ENCODE measurements at places on chromosomes 5 and 9.

- no peak for DNase-seq
Observed at GRCh38 chr9:117672369-117672768, 31.8 kb upstream of the TLR4 start.

GRCh38 chr5:68139611-68140441, 75.7 kb upstream of the PIK3R1 start:
- DNase-seq: no peak

- no peak for DNase-seq
Observed at GRCh38 chr5:171623551-171624097, 162.0 kb upstream of the SMIM23 start.

GRCh38 chr9:134724912-134725604, 83.5 kb downstream of the COL5A1 start:
- DNase-seq: peak; percentile 80

DNA sequence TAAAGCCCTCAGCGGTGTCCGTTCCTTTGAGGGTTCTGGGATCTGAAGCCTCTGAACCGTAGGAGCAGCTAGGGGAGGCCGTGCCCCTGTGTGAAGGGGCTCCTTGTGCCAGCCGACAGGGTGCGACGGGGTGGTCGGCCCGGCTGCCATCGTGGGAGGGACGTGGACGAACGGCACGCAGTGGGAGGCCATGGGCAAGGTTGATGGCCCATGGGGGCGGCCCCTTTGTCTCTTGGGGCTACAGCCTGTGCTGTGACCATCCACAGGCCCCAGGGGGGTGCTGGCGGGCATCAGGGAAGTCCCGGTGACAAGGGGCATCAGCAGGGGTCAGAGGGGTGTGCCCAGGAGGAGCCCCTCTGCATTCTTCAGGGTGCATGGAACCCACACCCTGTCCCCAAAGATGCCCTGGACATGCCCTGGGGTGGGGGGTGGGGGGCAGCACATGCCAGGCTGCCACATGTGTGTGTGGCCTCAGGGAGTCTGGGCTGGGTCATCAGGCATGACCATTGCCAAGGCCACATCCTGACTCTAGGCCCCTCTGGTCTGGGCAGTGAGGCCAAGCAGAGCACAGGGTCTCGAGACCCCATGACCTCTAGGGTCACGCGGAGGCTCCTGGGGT, 49.6 kb upstream of the CACNA1B start:
- no peak for DNase-seq

DNA sequence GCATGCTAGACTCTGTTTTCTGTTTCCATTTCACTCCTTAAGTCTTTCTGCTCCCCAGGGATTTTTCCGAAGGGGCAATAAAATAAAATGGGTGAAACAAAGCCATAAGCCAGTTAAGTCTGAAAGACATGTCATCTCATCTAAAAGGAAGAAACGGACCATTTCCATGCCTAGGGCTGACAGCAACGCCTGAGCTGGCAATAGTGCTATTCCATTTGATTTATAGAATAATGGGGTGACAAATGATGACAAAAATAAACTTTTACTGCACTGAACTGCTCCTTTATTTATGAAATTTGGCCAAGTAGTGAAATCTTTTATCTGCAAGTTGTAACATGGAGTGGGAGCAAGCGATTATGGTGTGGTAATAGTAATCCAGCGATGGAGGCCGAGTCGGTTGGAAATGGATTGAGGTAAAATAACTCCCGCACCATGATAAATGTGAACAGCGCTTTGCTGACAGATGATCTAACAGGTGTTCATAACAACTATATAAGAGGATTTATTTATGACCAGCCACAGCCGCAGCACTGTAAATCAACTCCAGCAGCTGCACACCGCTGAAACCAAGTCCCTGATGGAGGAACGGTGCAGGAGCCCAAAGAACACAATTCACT, 219.8 kb upstream of the TBCA start:
- no peak for DNase-seq

DNA sequence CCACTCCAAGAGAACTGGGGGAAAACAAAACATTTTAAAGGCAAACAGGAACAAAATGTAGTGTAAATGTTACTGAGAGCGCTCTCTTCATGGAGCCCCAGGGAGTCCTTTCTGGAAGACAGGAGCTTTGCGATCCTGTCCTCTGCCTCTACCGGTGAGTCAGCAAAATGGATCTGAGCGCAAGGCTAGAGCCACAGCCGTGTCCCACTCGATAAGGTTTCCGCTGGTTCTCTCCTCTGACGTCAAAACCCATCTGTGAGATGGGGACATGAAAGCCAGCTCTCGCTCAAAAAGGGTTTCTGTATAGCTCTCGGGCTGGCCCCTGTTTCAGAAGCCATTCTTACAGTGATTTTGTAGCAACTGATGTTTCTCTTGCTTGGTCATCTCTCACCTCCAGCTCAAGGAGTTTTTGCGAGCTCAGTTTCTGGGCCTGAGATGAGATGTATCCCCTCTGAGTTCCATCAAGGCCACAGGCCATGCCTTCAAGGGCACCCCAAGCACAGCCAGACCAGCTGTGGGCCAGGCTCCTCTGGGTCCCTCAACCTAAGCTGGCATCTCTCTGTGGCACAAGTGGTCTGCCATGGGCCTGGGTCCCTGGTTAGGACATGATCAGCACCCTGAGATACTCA, 101.6 kb downstream of the FSTL4 start:
- DNase-seq: no peak

GRCh38 chr5:38531518-38531917, 24.9 kb downstream of the LIFR start:
- DNase-seq: no peak

- DNase-seq: no peak
Observed at GRCh38 chr9:113567361-113568080, 104.0 kb downstream of the RGS3 start.

DNA sequence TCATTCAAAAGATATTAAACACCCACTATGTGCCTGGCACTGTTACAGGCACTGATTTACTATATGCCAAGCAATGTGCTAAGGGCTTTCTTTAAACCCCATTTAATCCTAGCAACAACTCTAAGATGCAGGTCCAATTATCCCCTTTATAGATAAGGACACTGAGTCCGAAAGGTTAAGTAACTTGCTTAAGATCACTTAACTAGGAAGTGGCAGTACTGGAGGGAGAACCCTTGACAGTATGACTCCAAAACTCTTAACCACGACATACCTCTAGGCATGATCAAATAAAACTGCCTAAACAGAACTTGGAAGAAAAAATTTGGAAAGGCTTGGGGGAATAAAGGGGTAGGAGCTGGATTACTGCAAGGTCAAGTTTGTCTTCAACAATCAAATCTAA, 1.7 kb downstream of the RAB14 start:
- no peak for DNase-seq

DNA sequence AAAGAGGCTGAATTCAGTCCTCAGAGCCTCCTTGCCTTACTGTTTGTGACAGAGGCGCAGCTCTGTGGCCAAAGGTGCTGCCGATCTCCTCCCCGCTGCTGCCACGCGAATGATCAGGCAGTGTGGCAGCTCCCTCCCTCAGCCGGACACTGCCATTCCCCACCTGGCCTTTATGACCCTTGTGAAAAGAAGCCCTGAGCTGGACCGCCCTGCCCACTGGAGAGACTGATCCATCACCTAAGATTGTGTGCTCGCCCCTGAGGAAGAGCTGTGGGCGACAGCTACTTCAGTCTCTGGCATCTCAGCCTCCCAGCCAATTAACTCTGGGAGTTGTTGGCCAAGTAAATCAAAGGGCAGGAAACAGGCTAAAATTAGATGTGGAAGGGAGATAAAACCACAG, 90.9 kb downstream of the CARTPT start:
- DNase-seq: no peak

GRCh38 chr5:109230369-109230768, 179.4 kb downstream of the PJA2 start:
- no peak for DNase-seq

GRCh38 chr9:116420993-116421538, 266.0 kb upstream of the TRIM32 start:
- no peak for DNase-seq

DNA sequence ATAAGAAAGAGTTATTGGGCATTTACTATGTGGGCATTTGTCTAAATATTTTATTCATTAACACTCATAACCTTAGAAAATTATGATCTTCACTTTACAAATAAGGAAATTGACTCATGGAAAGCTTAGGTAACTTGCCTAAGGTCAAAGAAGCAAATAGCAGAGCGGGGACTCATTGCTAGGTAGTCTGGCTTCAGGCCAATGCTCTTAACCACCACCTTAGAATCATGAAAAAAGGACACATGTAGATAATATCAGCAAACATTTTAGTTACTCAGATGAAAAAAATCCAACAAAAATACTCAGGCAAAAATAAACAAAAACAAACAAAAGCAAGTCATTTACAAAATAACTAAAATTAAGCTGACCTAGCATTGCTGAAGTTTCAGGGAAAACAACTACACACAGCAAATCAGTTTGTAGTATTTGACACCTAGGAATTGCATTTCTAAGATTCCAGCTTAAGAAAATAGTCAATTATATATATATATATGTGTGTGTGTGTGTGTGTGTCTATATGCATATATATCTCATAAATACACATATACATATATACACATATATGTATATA, 166.0 kb downstream of the HMHB1 start:
- DNase-seq: no peak

DNA sequence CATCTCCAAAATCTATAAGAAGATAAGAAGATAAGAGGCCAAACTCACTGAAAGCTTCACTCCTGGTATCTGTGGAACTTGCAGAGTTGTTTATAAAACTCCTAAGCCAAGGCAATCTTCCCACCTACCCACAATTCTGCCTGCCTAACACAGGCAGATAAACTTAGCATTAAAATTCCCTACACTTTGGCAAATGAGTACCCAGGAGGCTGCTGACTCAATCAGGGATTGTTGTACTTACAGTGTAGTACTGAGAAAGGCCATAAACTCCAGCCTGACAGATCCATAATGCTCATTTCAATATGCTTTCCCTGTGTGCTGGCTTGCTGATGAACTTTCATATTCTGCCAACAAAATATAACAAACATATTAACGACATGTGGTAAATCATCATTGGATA, 725.2 kb downstream of the BRINP1 start:
- DNase-seq: no peak

DNA sequence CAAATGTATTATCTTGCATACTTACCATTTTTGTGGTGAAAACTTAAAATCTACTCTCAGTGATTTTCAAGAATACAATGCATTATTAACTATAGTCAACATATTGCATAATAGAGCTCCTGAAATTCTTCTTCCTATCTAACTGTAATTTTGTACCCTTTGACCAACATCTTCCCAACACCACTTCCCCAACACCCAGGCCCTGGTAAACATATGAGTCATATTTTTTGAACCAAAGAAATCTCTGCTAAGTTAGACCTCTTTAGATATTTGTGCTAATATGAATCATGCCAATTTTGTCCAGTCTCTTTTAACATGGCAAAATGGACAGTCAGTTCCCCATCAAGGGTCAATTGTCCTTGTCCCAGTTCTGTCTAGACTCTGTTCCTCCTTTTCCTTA, 18.5 kb upstream of the RGS7BP start:
- DNase-seq: no peak

GRCh38 chr5:133409210-133409674, 203.1 kb downstream of the FSTL4 start:
- peak; percentile 70 for DNase-seq

DNA sequence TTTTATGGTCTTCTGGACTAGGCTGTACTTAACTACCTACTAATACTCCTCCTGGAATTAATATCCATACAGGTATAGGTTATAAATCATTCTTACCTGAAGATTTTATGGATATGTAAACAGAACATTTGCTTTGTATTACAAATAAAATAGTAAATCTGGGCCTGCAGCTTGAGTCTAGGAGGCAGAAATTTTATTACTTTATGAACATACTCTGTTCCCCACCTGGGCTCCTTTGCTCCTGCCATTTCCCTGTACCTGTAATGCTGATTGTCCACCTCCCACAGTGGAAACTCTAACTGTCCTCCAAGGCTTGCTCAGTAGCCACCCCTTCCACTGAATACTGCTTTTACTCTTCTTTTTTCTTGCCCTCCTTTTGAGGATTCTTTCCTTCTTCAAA, 108.0 kb downstream of the PAM start:
- DNase-seq: no peak

DNA sequence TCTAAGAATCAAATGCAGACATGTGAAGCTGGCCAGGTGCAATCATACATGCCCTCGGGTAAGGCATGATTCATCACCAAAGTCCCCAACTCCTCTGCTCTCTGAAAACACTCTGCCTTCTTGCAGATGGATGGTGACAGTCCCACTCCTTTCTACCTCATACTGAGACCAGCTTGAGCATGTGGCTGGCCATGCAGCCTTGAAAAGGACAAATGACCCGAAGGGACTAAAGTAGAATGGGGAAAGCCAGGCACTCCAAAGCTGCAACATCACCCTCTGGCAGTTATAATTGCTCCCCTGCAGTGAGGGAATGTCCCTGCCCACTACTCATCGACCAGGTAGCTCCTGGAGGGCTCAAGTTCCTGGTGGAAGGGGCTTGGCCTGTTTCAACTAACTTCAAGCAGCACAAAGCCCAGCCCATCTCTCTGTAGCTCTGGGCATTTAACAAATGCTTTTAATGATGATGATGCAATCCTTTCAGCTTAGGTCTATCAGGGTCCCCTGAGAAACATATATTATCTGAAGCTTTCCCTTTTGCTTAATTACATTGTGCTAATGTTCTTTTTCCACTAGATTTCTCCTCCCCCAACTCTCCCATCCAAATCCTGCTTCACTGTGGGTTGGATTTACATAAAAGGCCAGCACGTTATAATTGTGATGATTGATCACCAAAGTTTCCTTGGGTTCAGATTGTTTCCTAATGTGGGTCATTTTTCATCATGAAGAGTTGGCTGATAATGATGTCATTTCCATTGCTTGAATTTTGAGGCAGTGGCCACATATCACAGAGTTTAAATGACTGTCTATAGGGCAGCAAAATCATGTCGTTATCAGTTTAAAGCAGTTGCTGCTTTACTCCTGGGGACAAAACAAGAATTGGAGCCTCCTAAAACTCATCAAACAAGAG, 436.5 kb upstream of the SLC30A5 start:
- DNase-seq: no peak

DNA sequence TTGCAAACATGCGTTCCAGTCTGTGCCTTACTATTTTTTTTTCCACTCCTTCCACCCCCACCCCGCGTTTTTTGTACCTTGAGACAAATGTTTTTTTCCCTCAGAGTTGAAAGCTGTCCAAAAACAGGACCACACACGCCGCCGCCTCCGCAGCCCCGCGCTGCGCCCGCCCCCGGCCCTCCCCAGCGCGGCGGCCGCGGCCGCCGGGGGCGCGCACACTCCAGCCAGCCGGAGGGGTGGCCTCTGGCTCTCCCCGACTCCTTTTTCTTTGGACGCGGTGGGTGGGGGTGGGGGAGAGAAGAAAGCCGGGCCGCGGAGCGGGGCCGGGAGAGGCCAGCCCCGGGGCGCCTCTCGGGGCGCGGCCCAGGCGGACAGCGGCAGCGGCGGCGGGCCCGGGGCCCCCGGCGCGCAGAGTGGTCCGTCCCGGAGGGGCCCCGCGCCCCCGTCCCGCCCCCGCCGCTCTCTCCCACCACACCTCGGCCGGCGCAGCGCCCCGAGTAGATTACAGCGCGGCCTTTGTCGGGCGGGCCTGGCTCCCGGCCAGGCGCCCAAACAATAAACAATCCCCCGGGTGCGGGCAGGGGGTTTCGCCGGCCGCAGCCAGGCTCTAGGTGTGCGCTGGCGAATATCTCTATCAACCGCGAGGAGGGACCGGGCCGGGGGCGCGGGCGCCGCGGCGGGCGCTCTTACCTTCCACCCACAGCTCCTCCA, 10.9 kb downstream of the PTCH1 start:
- DNase-seq: peak; percentile 84
